Brain (organoid and tissue), 16 donors: ENCODE measurements at places on chromosomes 16 and 17. TPM values are rescaled to one million over a fixed set of nuclear protein-coding genes. Genes with fewer than 3 reads are reported as not detected.
A peak's percentile ranks its signal among the peaks of the same experiment; 100 is the strongest.

Gene PSMB3
- polyA plus RNA-seq: 278 TPM

- peak; percentile 99 for DNase-seq
These were observed 9.0 kb upstream of the CLDN9 start for GRCh38 chr16:3003582-3004270.

DNA sequence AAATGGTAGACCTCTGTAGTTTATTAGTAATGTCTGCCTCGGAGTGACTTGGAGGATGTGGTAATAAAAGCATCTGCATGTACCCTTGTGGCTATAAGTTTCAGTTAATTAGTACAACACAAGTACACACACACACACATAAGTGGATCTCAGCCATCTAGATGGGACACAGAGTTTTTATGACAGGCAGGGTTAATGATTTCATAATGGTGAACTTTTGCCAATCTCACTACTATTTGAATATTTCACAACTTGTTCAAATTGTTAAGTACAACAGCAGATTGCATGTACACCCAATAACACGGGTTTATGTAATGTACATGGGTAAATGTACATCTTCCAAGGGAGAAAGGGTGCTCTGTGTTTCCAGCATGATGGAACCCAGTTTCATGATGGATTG, 511.3 kb upstream of the HSBP1 start:
- no peak for DNase-seq

DNA sequence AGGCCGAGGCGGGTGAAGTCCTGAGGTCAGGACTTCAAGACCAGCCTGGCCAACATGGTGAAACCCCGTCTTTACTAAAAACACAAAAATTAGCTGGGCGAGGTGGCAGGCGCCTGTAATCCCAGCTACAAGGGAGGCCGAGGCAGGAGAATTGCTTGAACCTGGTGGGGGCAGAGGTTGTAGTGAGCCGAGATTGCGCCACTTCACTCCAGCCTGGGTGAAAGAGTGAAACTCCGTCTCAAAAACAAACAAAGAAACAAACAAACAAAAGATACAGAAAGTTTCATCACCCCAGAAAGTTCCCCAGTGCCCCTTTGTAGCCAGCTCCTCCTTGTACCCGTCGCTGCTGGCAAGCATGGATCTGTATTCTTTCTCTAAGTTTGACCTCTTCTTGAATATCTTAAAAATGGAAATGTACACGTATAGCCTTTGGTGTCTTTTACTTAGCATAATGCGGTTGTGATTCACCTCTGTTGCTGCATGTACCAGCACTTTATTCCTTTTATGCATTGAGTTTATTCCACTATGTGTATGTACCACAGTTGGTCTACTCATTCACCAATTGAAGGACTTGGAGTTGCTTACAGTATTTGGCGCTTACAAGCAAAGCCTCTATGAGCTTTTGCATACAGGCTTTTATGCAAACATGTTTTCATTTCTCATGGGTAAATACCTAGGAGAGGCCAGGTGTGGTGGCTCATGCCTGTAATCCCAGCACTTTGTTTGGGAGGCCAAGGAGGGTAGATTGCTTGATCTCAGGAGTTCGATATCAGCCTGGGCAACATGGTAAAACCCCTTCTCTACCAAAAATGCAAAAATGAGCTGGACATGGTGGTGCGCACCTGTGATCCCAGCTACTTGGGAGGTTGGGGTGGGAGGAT, 87.5 kb upstream of the CLEC18A start:
- no peak for DNase-seq

GRCh38 chr16:4206680-4207079, 35.2 kb downstream of the SRL start:
- no peak for DNase-seq

DNA sequence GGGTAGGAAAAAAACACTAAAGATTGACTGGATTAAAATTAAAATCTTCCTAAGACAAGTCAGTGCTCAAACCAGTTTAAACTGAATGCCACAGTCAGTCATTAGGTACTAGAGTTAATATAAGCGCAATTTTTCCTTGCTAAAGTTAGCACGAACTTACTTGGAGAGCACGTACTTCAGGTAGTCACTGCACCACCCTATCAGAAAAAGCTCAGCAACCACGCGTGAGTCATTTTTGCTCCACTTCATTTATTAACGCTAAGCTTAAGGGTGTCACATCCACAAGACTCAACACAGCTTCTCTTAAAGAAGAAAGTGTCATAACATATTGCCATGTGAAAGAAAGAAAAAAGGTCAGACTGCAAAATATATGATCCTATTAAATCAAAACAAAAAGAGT, 53.1 kb downstream of the TEX2 start:
- DNase-seq: no peak

- no peak for DNase-seq
These were observed 18.3 kb downstream of the CDC42EP4 start for GRCh38 chr17:73293480-73293911.

DNA sequence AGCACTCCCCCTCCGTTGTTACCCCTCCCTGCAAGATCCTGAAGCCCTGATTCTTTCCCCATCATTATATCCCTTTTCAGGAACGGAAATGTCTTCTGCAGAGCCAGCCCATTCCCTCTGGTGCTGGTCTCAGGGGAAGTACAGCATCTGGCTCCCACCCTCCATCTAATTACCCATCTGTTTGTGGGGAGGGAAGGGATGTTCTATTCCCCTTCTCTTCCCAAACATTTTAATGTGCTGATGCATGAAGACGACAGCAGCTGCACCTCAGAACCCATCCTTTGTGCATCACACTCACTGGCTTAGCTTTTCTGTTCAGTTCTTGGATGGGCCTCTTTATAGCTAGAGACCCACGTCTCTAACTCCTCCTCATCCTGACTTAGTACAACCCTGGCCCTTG, 367.2 kb downstream of the CDH13 start:
- no peak for DNase-seq

DNA sequence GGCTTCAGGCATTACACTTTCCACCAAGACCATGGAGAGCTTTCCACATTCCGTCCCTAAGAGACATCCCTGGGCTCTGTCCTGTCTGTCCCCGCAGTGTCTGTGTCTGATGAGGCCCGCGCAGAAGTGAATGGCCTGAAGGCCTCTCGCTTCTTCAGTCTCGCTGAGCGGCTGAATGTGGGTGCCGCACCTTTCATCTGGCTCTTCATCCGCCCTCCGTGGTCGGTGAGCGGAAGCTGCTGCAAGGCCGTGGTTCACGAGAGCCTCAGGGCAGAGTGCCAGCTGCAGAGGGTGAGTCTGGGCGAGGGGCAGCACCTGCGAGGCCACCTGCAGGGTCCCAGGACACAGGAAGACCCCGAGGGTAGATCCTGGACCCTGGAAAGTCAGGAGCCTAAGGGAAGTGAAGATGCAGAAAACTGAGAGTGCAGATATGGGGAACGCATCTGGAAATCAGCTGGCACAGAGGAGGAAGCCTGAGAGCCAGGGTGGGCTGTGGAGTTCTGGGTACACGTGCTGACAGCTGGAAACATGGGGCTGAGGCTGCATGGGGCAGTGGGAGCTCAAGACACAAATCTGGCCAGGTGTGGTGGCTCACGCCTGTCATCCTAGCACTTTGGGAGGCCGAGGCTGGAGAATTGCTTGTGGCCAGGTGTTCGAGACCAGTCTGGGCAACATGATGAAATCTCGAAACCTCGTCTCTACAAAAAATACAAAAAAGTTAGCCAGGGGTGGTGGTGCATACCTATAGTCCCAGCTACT, 8.0 kb downstream of the CCNF start:
- no peak for DNase-seq
